NCI-H187 (cell line): ENCODE measurements at places on chromosomes 5 and 9.

GRCh38 chr9:12783767-12784460 lies 9.1 kb downstream of the LURAP1L start:
- no peak for DNase-seq

- DNase-seq: no peak
These were observed 17.7 kb downstream of the ARHGEF37 start for GRCh38 chr5:149598966-149599365.

GRCh38 chr9:113587471-113588031 lies 124.0 kb downstream of the RGS3 start:
- no peak for DNase-seq

DNA sequence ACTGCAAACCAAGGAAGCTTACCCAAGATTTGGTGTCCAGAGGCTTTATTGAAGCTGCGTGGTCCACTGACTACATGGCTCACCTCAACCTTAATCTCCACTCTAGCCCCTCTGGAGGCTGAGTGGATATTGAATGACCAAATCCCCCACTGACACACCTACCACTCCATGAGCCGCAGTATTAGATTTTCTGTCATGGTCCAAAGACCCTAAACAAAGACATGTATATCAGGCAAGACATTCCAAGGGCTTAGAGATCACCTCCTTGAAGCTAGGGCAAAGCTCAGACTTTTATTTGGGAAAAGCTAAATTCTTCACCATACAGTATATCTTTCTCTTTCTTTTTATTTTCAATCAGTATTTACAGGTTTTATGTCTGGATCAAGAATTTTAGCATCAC lies 346.2 kb upstream of the CTNND2 start:
- no peak for DNase-seq

DNA sequence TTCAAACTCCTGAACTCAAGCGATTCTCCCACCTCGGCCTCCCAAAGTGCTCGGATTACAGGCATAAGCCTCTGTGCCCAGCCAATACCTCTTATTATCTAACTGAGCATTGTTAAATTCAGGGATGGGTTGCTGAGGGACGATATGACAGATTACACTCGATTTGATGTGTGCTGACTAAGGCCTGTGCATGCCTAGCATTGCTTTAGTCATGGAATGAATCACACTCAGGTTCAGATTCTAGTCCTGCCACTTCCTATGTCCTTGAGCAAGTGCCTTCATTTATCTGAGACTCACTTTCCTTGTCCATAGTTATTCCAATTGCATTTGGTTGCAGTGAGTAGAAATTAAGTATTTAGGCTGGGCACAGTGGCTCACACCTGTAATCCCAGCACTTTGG lies 19.5 kb downstream of the THBS4 start:
- DNase-seq: no peak

DNA sequence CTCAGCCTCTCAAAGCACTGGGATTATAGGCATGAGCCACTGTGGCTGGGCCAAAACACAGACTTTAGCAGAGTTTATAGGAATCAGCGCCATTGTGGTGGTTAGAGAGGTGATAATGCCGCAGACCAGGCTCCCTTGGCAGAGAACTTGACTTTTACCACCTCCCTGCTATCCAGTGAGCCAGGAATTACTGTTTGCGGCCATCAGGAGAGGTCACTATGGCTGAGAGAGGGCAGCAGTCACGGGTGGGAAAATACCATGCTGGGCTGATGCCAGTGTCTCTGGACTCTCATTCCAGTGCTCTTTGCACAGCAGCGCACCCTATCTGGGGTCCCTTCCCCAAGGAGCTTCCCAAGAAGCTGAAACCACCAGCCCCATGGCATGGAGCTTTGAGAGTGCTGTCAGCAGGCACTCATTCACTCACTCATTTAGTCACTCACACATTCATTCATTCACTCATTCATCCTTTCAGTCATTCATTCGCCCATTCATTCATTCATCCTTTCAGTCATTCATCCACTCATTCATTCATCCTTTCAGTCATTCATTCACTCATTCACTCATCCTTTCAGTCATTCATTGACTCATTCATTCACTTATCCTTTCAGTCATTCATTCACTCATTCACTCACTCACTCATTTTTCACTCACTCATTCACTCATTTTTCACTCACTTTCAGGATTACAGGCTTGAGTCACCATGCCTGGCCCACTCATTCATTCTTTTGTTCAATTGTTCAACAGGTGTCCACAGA lies 27.3 kb upstream of the RNU6ATAC start:
- no peak for DNase-seq

- DNase-seq: no peak
These were observed 263.2 kb downstream of the GAS1 start for GRCh38 chr9:86684148-86684547.

DNA sequence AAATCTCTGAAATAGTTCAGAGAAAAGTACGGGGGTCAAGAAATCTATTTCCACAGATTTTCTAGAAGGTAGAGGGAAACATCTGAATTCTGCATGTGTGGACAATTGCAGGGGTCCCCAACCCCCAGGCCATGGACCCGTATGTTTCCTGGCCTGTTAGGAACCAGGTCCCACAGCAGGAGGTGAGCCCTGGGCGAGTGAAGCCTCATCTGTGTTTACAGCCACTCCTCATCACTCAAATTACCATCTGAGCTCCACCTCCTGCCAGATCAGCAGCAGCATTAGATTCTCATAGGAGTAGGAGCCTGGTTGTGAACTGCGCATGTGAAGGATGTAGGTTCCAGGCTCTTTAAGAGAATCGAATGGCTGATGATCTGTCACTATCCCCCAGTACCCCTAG lies 200.5 kb upstream of the EDIL3 start:
- no peak for DNase-seq

- DNase-seq: no peak
These were observed 16.9 kb upstream of the ADRA1B start for GRCh38 chr5:159899067-159900049.

DNA sequence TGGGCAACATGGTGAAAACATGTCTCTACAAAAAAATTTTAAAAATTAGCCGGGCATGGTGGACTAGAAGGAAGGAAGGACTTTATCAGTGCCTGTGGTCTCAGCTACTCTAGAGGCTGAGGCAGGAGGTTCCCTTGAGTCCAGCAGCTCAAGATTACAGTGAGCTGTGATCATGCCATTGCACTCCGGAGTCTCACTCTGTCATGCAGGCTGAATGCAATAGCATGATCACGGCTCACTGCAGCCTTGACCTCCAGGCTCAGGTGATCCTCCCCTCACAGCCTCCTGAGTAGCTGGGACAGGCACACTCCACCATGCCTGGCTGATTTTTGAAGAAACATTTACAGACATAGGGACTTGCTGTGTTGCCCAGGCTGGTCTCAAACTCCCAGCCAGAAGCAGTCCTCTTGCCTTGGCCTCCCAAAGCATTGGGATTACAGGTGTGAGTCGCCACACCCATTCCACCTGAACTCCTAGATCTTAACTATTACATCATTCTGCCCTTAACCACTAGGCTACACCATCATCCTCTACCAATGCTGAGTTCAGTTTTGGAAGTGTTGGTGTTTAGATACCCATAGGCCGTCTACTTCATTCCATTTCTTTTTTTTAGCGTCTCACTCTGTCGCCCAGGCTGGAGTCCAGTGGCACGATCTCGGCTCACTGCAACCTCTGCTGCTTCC lies 2.0 kb upstream of the URM1 start:
- DNase-seq: no peak

- DNase-seq: no peak
These were observed 60.1 kb downstream of the OTULIN start for GRCh38 chr5:14724633-14725032.

DNA sequence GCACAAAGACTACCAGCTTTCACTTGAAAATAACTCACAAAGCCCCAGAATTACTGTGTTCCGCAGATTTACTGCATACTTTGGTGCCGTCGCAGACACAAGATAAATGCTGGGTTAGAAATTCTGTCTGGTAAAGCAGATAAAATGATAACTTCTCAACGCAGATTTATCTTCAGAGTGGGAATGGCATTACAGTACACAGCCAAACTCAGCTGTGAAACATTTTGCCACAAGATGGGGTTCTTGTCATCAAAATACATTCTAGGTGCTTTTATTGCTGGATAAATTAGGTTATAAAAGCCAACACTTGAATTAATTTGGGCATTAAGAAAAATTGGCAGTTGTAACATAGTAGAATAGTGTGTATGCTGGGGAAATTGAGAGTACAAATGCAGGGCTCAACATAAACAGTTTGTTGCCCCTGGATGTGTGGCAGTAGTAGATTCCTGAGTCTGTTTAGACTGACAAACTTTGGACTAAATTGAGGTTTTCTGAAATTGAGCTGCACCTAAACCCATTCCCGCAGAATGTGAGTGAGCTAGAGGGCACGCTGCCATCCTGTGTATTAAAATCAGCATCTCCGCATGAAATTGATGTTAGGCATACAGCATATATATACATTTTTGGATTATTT lies 61.1 kb downstream of the LMNB1 start:
- no peak for DNase-seq

- no peak for DNase-seq
These were observed 57.4 kb downstream of the PSMB7 start for GRCh38 chr9:124357721-124358361.

DNA sequence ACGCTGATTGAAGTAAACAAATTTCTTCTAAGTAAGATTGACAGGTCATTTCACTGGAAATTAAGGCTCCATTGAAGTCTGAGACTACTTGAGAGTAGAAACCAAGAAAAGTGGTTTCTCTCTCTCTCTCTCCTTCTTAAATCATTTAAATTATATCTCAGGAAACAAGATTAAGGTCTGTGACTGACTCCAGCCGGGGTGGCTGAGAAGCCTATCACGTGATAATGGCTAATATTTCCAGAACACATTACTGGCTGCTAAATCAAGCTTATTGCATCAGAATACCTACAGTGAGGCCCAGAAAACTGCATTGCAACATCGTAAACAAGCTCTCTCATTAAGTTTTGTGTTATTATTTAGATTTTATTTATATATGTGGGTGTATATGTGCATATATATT lies 88.4 kb downstream of the PTCD2 start:
- no peak for DNase-seq

DNA sequence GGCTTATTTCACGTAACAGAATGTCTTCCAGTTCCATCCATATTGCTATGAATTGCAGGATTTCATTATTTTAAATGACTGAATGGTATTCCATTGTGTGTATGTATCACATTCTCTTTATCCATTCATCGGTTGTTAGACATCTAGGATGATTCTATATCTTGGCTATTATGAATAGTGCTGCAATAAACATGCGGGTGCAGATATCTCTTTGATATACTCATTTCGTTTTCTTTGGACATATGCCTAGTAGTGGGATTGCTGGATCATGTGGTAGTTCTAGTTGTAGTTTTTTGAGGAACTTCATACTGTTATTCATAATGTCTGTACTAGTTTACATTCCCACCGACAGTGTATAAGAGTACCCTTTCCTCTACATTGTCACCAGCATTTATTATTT lies 460.5 kb downstream of the MAN2A1 start:
- DNase-seq: no peak

GRCh38 chr9:134385915-134386314 lies 59.7 kb downstream of the RXRA start:
- no peak for DNase-seq

DNA sequence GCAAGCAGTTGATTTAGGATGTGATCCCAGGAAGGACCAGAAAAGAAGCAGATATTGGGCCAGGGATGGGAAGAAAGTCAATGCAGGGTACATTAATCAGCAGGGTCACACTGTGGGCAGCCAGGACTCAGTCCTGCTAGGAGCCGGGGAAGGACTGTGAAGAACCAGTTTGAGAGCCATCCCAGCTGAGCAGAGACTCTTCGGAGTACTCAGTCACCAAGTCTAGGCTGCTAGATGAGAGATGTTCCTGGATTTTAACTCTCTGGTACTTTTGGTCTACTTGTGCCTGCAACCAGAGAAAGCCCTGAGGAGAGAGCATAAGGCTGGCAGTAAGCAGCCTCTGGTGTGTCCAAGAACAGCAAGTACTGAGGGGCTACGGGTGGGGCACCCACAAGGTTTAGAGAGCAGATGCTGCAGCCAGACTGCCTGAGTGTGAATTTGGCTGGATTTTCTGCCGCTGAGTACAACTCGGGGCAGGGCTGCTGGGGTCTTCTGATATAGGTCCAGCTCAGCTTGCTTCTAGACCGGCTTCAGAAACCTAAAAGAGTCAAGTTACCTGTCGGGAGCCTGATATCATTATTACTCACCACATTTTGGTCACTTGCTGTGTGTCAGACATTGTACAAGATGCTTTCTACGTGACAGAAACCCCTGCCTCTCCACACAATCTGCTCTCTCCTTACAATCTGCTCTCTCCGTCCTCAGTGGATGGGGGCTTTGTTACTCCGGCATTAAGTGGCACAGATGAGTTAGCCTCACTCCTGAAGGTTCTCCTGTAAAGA lies 250.2 kb upstream of the GAS1 start:
- DNase-seq: no peak

GRCh38 chr9:89815903-89816573 lies 211.2 kb downstream of the GADD45G start:
- no peak for DNase-seq

GRCh38 chr5:157213527-157214243 lies 33.0 kb downstream of the ITK start:
- no peak for DNase-seq

DNA sequence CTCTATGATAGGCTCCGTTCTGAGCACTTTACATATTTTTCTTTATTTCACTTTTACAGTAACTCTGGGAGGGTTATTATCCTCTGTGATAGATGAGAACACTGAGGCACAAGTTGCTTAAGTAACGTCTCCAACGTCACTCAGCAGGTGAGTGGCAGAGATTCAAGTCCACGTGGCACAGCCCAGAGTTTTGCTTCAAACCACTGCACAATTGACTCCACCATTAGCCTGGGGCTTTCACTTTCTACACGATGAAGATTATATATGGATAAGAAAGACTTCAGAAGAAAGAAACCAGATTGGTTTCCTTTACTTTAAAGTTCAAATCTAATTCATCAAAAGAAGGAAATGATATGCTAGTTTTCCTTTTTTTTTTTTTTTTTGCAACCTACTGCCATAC lies 245.9 kb downstream of the SYK start:
- DNase-seq: no peak

DNA sequence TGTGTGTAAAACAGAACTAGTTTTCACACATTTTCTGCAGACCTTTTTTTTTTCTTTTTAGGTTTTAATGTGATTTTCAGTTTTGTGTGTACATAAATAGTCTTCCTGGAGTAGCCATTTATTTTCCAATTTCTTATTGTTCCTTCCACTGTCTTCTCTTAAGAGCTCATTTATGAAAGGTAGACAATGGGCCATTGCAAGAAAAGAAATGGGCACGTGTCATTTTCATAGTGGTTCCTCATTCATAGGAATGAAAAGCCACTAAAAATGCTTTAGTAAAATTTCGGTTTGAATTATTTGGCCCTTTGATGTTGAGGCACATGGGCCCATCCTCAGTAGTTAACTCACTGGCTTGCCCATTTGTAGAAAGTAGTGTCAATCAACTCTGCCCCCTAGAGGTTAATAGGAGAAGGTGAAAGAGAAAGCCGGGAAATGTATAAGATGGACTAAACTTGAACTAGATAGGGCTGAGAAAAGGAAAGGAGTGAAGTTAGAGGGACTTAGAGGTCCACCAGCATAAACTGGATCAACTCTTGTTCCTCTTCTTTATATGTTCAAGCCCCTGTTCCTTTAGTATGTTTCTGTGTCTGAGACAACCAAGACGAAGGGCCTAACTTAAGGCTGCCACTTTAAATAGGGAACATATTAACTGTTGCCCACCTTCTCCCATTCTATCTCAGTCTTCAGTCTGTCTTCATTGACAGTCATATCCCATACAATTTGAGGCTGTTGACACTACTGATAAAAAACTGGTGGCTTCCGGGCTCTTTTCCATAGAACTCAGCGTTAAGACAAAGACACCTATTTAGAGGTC lies 72.6 kb downstream of the SMARCA2 start:
- DNase-seq: peak; percentile 16

- DNase-seq: no peak
These were observed 10.0 kb upstream of the GDA start for GRCh38 chr9:72139226-72139625.
